Daoy (cell line): ENCODE measurements at places on chromosomes 6 and 20. TPM values are rescaled to one million over a fixed set of nuclear protein-coding genes. Genes with fewer than 3 reads are reported as not detected.

The FAXC gene
- 4.7 and 12.2 TPM in 2 replicates for total RNA-seq

The UCKL1 gene
- total RNA-seq: 3.1 and 6.3 TPM in 2 replicates

The TMEM242 gene
- 10.5 and 15.8 TPM in 2 replicates for total RNA-seq

The BEND6 gene
- total RNA-seq: 8.1 and 9.0 TPM in 2 replicates

The CLPSL1 gene
- not detected in 2 replicates for total RNA-seq

The MYH7B gene
- total RNA-seq: not detected in 2 replicates

The MAP7 gene
- total RNA-seq: 0.95 and 1.1 TPM in 2 replicates

The LY86 gene
- not detected in 2 replicates for total RNA-seq

The ANKEF1 gene
- 5.2 and 6.6 TPM in 2 replicates for total RNA-seq

The TRIM10 gene
- total RNA-seq: not detected in 2 replicates

The LAMA2 gene
- total RNA-seq: 0.46 and 0.65 TPM in 2 replicates

The ZNF831 gene
- not detected in 2 replicates for total RNA-seq

The SMLR1 gene
- not detected in 2 replicates for total RNA-seq

The C6orf163 gene
- 0.15 and 0.63 TPM in 2 replicates for total RNA-seq

The CD93 gene
- total RNA-seq: under 0.01 TPM in 1 of 2 replicates, not detected in the other
